ENCODE measurements at places on chromosomes 6 and 20.

DNA sequence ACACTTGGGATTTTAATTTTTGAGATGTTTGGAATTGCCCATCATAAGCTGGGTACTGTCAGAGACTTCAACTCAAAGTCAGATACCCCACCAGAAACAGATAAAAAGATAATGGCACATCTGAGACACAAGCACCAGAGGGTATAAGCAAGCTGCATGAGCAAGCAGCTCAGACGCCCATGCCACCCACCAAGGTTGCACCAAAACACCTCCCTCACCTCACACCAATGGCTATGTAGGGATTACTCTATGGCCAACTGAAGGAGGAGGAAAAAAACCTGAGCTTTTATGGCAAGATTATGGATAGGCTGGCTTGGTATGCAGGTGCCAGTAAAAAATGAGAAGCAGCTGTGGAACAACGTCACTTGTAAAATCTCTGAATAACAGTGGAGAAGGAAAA is 3.8 kb upstream of the IRAK1BP1 start:
- H3K27me3 ChIP-seq, result no peaks in the 10 kb centered on the region
- H3K4me1 ChIP-seq, result no peaks in the 10 kb centered on the region
- no peaks in the 10 kb centered on the region for H3K36me3 ChIP-seq
- no peak overlapping the region for H3K27ac ChIP-seq

DNA sequence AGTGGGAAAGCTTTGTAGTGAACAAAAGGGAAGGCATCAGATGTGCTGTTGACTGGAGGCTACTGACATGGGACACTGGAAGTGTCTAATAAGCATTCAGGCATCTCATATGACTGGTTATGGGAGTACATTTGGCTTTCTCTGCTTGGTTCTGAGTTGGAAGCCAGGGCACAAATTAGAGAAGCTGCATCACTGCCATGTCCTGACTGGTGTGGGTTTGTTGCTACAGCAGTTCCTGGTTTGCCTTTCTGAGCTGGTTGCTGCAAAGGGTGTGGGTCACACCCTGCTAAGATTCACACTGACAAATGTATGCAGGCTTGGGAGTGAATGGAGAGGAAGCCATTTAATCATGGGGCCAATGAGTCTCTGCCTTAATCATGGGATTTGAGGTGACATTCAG is 36.2 kb upstream of the NANP start:
- H3K27ac ChIP-seq, result no peak overlapping the region
- no peak overlapping the region for H3K4me3 ChIP-seq
- H3K36me3 ChIP-seq, result no peaks in the 10 kb centered on the region

DNA sequence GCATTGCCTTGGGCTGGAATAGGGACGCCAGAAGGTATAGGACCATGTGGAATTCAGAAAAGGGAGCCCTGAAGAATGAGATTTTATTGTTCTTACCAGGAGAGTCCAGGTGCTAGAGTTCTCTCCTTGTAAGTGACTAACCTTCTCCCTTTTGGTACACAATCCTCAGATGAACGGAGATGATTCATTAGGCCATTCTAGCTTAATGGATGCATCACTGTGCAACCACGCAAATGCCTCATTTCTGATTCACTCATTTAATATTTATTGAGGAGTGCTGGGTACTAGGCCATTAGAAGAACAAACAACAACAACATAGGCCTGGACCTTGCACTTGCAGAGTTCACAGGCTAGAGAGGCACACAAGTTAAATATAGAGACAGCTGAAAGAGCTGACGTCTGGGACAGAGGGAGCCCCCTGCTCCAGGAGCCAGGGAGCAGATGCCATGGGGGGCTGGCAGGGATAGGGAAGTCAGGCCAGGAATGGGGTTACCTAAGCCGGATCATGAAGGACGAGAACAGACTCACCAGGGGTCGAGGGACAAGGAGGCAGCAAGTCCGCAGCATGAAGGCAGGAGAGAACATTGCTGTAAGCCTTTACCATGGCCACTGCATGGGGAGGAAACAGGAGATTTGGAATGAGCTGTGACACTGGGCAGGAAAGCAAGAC is 179.5 kb upstream of the AKAP12 start:
- no peaks in the 10 kb centered on the region for H3K36me3 ChIP-seq
- H3K27me3 ChIP-seq, result no peaks in the 10 kb centered on the region
- no peak for DNase-seq
- no peak overlapping the region for H3K4me3 ChIP-seq
- no peak overlapping the region for H3K27ac ChIP-seq
- no peaks in the 10 kb centered on the region for H3K4me1 ChIP-seq

DNA sequence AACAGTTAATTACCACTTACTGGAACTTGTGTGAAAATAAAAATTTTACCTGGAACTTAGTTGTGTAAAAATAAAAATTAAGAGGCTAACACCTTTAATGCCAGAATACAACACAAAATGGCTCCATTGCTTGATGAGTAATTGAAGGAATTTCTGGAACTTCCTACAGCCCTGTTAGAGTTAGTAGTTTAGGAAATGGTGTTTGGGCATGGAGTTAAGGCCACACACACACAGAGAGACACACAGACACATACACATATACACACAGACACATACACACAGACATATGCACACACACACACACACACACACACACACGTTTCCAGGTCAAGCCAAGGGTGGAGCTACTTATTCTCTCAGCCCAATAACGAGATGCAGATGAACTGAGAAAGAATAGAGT is 20.6 kb upstream of the CST3 start:
- no peaks in the 10 kb centered on the region for H3K4me1 ChIP-seq
- no peaks in the 10 kb centered on the region for H3K36me3 ChIP-seq
- H3K27me3 ChIP-seq, result no peaks in the 10 kb centered on the region
- no peak for DNase-seq
